ENCODE measurements at places on chromosomes 3 and 15. TPM values are rescaled to one million over a fixed set of nuclear protein-coding genes. Genes with fewer than 3 reads are reported as not detected.

Gene SQOR
- total RNA-seq, result 21.7 TPM

GRCh38 chr3:10627884-10628572 is 122.6 kb upstream of the ATP2B2 start:
- peak; percentile 46 for DNase-seq

GRCh38 chr3:56484122-56484521 is 15.9 kb upstream of the ERC2 start:
- DNase-seq, result no peak

Gene PCOLCE2
- total RNA-seq, result 6.7 TPM

DNA sequence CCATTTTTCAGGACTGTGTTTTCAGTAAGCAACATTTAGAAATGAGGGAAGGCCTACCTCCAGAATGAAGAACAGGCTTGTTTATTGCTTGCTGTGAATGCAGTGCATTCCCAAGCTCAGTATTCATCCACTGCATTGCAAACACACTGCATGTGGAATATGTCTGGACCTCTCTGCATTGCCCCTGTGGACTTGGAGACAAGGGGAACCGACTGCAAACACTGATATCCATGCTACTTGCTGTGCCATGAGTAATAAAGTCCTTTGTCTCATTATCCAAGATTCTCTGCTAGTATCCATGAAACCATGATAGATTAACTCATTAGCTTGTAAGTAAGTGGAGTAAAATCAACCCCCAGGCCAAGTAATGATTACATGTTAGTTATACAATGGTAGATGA is 301.2 kb upstream of the NR2E3 start:
- no peak for DNase-seq

Gene FAM43A
- total RNA-seq, result 8.2 TPM

- DNase-seq, result no peak
These were observed 12.4 kb upstream of the WNT7A start for GRCh38 chr3:13892304-13892703.

Gene IGSF11
- total RNA-seq, result not detected

- no peak for DNase-seq
These were observed 71.2 kb downstream of the TIGIT start for GRCh38 chr3:114364806-114365654.

DNA sequence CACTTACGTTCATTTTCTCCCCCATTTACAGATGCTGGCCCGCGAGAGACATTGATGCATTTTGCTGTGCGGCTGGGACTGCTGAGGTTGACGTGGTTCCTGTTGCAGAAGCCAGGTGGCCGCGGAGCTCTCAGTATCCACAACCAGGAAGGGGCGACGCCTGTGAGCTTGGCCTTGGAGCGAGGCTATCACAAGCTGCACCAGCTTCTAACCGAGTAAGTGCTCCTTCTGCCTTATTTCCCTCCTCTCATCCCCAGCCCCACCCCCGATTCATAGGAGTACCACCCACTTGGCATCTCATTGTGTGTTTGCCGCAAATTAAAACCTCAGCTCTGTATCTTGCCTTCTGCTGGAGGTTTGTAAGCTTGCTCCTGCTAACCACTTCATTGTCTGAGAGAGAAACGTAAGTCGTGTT is 163.3 kb downstream of the AKAP13 start:
- no peak for DNase-seq

- no peak for DNase-seq
These were observed 90.7 kb downstream of the COL6A6 start for GRCh38 chr3:130607553-130608154.

GRCh38 chr3:149004622-149005021 is 13.3 kb downstream of the GYG1 start:
- DNase-seq, result no peak

Gene MRAS
- total RNA-seq, result 32.7 TPM

Gene MME
- 77.8 TPM for total RNA-seq

Gene HLTF
- total RNA-seq, result 94.5 TPM

GRCh38 chr3:38994251-38994650 is 57.5 kb downstream of the SCN11A start:
- DNase-seq, result no peak

Gene NPAP1
- not detected for total RNA-seq

- DNase-seq, result no peak
These were observed 257.8 kb downstream of the CDIN1 start for GRCh38 chr15:36837246-36837645.

Gene OR5K2
- not detected for total RNA-seq

Gene GP5
- 0.02 TPM for total RNA-seq
